Activated CD8-positive, alpha-beta memory T cell treated with anti-CD3 and anti-CD28 coated beads for 24 hours (primary cell): ENCODE measurements at places on chromosomes 4 and X.

GRCh38 chr4:99144587-99144986 lies 490 bp upstream of the ADH4 start:
- DNase-seq: no peak

- no peak for DNase-seq
Measured at GRCh38 chrX:95055991-95056390, 1382.0 kb downstream of the FAM133A start.

DNA sequence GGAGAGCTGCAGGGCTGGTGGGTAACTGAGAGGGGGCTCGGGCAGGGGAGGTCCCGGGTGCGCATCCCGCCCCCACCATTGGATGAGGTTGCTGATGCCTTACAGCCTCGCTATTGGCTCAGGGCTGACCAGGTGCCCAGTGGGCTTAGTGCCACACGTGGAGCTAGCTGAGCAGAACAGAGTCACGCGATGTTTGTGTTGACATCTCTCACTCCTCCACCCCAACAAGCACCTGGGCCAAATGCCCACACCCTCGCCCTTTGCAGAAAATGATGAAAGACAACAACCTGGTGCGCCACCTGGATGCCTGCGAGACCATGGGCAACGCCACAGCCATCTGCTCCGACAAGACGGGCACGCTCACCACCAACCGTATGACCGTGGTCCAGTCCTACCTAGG lies 31.8 kb downstream of the ATP2B3 start:
- DNase-seq: no peak

DNA sequence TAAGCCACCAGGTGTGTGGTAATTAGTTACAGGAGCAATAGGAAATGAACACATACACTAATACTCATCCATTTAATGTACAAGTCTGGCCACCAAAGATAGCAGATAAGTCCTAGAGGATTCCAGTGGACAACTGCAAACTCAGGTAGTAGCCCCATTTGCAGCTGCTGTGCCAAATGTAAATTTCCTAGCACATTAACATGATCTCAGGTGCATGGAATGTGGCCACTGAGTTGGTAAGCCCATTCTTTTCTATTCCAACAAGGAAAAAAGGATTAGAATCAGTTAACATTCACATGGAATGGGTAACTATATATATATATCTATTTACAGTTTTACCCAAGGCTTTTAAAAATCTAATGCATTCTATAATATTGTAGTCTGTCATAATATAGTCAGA lies 23.3 kb upstream of the FRAS1 start:
- DNase-seq: no peak

DNA sequence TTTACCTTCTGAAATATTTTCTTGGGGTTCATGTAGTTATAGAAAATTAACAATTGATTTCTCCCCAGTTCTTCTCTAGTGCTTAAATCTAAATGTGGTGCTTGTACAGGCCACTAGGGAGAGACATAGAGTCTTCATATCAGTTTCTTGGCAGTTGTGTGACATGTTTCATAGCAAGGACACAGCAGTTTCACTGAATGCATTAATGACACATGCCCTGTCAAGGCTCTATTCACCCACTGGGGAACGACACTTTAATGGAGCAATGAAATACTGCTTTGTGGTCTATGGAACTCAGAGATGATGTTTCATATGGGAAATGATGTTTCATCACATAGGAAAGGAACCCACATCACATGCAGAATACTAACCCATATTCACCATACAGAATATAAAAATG lies 2.8 kb downstream of the VEGFC start:
- DNase-seq: no peak

GRCh38 chrX:119455264-119455663 lies 13.0 kb upstream of the SLC25A5 start:
- DNase-seq: no peak

DNA sequence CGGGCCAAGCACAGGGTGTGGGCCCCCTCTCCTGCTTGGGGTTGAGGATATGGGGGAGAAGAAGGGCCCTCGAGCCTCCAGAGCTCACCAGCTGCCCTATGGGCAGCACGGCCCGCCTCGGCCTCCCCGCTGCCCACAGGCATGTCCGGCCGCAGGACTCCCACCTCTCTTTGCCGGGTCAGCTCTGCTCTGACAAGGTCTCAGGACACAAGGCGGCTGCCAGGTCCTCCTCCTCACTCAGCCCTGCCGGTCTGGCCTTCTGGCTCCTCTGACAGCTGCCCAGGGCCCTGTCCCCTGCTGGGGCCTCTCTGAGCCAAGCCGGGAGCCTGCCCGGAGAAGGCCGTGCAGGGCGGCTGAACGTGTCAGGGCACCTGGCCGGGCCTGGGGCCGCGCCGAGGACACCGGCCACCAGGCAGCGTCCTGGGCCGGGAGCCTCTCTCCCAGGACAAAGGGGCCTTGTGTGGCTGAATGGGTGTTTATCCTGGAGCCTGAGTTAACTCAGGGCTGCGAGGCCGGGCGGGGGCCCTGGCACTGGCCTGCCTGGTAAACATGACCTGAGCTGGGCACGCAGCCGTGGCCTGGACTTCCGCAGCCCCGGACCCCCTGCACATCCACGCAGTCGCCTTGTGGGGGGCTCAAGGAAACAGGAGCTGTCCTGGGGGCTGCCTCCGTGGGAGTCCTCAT lies 25.7 kb downstream of the TACC3 start:
- no peak for DNase-seq

DNA sequence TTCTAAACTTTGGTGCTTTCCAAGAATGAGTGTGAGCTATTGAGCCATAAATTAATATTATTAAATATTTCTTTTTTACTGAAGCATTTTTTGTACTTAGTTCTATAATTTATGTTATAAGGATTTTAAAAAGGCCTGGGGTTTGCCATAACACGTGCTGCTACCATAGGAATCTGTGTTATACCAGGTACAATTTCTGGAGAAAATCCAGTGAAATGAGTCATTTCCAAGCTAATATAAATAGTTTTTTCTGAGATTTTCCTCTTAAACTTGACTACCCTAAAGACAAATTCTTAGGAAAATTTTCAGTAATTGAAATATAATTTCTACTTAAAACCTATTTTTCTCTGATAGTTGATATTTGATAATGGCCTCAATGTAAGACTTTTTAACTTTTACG lies 130.8 kb downstream of the TLL1 start:
- DNase-seq: no peak

DNA sequence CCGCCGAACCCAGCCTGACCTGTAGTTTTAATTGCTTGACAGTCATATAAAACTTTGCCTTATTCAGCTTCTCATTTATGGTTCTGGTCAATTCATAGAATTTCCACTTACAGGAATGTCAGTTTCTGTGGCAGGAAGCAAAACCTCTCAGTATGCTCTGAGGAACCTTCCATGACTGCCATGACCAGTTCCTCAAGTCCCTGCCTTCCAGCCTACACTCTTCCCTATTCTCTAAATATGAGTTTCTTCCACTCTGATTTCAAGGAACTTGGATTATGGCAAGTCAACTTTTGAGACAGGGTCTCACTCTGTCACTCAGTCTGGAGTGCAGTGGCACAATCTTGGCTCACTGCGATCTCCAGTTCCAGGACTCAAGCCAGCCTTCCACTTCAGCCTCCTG lies 26.0 kb upstream of the NSUN7 start:
- no peak for DNase-seq

GRCh38 chr4:55367084-55367722 lies 21.2 kb downstream of the SRD5A3 start:
- DNase-seq: no peak

- DNase-seq: no peak
Measured at GRCh38 chrX:141221611-141222010, 20.7 kb downstream of the SPANXC start.

DNA sequence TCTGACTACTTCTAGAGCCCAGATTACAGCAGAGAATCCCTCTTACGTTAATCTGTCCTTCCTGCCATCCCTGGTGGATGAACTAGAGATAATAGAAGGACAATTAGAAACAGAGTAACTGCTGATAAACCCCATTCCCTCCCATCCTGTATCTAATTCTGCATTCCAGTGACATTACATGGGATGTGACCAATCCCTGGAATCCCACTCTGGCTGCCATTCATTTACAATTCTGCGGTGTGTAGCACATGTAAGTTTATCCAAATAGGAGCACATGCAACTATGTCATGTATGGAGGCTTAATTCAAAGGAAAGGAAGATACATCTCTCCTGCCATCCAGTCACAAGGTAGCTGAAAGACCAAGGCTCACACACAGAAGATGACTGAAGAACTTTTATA lies 339.5 kb downstream of the GPAT3 start:
- DNase-seq: no peak

- no peak for DNase-seq
Measured at GRCh38 chr4:5884796-5885195, 8.1 kb downstream of the CRMP1 start.

GRCh38 chrX:21657318-21658151 lies 595 bp downstream of the KLHL34 start:
- DNase-seq: peak; percentile 61

- peak; percentile 85 for DNase-seq
Measured at GRCh38 chr4:83109480-83110222, 4.9 kb downstream of the PLAC8 start.

DNA sequence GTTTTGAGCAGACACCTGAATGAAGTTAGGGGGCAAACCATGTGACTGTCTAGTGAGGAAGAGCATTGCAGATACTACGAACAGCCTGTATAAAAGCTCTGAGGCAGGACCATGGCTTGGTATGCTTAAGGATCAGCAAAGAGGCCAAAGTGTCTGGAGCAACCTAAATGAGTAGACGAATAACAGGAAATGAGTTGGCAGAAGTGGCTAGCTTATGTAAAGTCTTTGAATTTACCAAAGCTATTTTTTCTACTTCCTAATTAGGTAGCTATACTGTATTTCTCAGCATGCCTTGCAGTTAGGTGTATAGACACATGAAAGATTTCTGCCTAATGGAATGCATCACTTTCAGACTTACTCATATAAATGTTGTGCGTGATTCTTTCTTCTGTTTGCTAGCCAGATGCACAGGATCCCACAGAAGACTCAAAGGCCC lies 9.3 kb upstream of the GPRIN3 start:
- peak; percentile 64 for DNase-seq

- no peak for DNase-seq
Measured at GRCh38 chr4:127523369-127523768, 109.4 kb upstream of the INTU start.

- DNase-seq: peak; percentile 59
Measured at GRCh38 chrX:18353931-18354368, 538 bp downstream of the SCML2 start.

GRCh38 chrX:107713543-107714205 lies 61.9 kb downstream of the TSC22D3 start:
- DNase-seq: no peak

GRCh38 chrX:103124284-103124683 lies 31.3 kb upstream of the NXF3 start:
- DNase-seq: no peak

GRCh38 chrX:130321550-130321949 lies 18.2 kb upstream of the SLC25A14 start:
- no peak for DNase-seq

- no peak for DNase-seq
Measured at GRCh38 chr4:140869446-140869845, 113.3 kb upstream of the TBC1D9 start.
